ENCODE measurements at places on chromosomes 7 and 10.

GRCh38 chr10:123934846-123935245, 43.2 kb upstream of the CPXM2 start:
- DNase-seq, result no peak

- DNase-seq, result no peak
These were observed 730.0 kb upstream of the VSTM2A start for GRCh38 chr7:53812135-53812534.

DNA sequence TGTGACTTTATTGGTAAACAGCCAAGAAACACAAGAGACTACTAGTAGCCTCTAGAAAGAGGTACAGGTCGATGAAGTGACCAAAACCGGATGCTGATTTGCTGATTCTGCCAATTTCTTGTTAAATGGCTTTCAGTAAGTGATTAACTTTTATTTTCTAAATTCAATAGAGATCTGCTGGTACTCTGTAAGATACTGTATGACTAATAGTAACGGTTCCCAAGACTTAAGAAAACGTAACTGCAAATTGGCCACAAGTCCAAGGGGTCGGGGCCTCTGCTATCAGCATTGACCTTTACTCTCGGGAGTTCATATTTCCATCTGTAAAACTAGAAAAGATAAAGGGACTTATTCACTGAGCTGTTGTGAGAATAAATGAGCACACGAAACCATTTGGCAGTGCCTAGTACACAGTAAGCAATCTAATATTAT, 1.4 kb downstream of the FAM3C start:
- DNase-seq, result no peak

DNA sequence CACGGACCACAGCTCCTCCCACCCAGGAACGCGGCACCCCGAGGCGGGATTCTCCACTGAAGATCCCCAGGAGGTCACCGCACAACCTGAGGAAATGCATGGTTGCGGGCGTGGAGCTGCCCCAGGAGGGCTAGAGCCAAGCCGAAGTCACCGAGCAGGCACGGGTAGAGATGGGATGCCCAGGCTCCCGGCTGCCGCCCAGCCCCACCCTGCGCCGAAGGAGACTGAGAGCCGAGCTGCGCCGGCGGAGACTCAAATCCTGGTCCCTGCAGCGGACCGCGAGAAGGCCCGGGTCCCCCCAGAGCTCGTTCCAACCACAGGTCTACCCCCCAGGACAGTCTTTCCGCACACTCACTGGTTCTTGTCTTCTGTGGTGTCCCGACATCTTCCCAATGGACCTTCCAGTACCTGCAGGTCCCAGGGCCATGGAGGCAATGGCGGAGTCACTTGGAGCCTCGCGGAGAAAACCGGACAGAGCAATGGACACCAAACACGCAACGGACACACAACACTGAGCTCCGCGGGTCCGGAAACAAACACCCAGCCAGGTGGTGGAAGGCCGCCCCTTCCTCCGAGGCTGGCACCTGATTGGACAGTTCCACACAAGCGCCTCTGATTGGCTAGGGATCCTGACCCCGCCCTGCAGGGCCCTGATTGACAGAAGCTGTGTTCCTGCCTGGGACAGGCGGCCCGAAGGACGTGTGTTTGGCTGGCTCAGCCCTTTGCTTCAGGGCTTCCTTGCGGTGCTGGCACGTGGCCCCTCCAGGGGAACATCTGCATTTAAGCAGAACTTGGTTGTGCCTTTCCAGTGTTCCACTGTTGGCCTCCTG, 331.9 kb upstream of the NUPR2 start:
- DNase-seq, result no peak

DNA sequence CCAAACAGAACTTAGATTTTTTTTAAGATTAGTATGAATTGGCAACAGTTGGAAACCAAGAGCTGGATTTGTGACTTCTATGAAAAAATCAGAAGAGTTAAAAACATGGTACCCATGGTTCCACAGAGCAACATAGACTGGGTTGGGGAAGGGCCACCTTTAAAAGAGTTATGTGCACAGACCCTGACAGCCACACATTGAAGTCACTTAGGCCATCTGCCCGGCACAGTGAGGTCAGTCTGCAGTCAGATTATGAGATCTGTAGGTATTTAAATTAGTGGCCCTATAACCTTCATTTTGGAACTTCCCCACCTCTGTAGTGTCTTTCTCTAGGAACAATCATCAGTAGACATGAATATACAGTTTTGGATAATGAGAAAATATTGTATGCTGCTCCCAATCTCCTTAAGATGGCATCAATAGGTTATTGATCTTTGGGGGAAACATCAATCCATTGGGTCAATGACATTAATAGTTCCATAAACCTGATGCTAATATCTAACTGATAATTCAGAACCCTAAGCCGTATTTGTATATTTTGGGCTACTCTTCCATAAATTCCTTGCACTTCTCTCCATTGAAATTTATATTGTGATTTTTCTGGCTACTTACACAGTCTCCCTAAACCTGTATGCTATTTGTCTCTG, 7.0 kb downstream of the ANKRD1 start:
- DNase-seq, result no peak

DNA sequence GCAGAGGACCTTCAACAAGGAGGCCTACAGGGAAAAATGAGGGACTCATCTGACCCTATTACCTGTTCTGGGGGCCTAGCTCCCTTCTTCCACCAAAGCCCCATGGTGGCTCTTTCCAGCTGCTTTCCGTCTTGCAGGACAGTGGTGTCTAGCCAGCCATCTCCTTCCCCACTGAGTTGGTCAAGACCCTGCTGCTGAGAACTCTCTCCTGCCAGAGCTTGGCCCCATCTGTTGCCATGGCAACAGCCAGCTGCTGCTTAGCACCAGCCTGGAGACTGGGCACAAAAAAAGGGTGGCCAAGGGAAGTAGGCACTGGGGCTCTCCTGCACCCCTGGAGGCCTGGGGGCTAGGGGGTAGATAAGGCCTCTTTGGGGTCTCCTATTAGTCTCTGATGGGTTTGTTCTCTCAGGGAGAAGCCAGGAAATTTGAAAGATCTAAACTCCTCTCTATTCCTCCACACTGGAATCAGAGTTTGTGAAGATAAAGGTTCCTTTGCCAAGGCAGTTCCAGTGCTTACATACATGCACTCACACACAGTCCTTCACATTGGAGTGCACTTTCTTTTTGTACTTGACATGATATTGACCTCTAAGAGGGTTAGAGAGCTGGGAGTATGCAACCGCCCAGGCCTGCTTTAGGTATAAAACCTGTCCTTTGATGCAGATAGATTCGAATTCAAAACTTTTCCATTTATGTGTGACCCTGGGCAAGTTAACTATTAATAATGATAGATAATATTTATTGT, 15.8 kb downstream of the TSPAN33 start:
- no peak for DNase-seq

DNA sequence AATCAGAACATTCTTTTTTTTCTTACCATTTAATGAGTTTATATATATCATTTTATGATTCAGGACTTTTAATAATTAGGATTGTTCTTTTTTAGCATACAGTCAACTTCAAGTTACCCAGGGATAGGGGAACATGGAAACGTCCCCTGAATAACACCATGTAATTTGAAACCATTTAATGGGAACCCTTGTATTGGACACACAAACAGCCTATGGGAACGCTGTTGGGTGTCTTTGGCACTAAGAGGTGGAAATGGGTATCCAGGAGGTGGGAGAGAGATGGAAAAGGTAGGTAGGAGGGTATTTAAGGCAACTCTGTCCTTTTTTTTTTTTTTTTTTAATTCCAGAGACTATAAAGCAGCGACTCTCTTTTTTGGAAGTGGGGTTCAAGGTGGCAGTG, 2.6 kb downstream of the LUC7L2 start:
- DNase-seq, result no peak

GRCh38 chr7:23873306-23873705, 163.3 kb downstream of the STK31 start:
- no peak for DNase-seq

DNA sequence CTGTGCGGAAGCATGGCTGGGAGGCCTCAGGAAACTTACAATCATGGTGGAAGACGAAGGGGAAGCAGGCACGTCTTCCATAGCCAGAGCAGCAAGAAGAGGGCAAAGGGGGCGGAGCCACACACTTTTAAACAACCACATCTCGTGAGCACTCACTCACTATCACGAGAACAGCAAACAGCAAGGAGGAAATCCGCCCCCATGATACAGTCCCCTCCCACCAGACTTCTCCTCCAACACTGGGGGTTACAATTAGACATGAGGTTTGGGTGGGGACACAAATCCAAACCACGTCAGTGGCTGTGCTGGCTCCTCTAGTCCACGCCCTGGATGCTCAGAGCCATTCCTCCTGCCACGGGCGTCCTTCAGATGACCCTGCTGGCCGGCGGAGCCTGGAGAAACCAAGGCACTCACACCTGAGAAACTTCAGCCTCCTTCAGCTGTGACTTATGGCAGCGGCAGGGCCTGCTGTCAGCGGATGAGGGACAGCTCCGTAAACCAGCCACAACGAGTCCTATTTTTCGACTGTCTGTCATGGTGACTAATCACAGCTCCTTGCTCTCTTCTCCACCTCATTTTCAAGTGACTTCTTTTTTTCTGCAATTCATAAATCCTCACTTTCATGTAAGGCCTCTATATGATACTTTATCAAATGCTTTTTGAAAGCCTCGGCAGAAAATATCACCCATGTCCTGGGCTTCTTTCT, 167.9 kb upstream of the PFKP start:
- DNase-seq, result no peak

DNA sequence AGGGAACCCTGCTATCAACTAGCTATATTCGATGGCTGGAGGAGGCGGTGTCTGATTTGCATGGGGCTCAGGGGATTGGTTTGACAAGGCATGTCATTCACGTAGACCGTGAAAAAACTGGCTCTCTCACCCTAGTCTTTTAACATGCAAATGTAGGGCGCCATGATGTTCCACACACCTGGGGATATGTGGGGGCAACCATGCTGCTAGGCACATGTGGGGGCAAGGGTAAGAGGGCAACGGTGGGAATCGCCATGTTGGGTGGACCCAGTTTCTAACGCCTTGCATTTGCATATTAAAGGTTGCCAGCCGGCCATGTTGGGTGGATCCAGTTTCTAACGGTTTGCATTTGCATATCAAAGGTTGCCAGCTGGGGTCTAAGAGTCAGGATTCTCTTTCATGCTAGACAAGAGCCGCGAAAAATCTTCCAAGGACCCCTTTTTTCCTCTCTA, 419.2 kb upstream of the NFE2L3 start:
- DNase-seq, result no peak

- no peak for DNase-seq
These were observed 33.3 kb upstream of the MNX1 start for GRCh38 chr7:157043745-157044144.
